Vagina (tissue), 2 donors: ENCODE measurements at places on chromosomes 4 and X. TPM values are rescaled to one million over a fixed set of nuclear protein-coding genes. Genes with fewer than 3 reads are reported as not detected.

- DNase-seq = no peak
- H3K27me3 ChIP-seq = no peaks in the 10 kb centered on the region
- no peak overlapping the region for H3K27ac ChIP-seq
- H3K4me1 ChIP-seq = peaks cover 33% of the 10 kb centered on the region
- H3K4me3 ChIP-seq = no peak overlapping the region
- no peaks in the 10 kb centered on the region for H3K36me3 ChIP-seq
These were observed 3.8 kb downstream of the TET2 start for GRCh38 chr4:105150503-105150902.

RHOXF1 gene
- total RNA-seq = not detected

DNA sequence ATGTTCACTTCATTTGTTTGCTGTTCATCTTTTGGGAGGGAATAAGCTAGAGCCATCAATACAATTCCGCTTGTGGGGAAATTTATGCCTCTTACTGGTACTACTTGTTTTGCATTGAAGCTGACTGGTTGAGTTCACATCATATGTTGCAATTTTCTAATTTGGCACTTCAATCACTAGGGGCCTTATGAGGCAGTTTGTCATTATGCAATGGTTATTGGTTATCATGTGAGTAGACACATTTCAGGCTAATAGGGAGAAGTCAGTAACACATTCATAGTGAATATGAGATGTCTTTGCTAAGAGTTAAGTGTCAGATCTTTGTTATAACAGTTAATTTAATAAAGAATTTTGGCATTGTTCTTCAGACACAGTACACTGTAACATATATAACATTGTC lies 5.0 kb downstream of the RPL36A start:
- H3K4me3 ChIP-seq = no peak overlapping the region
- H3K27ac ChIP-seq = no peak overlapping the region
- H3K27me3 ChIP-seq = no peaks in the 10 kb centered on the region
- H3K4me1 ChIP-seq = peaks cover 4% of the 10 kb centered on the region

DNA sequence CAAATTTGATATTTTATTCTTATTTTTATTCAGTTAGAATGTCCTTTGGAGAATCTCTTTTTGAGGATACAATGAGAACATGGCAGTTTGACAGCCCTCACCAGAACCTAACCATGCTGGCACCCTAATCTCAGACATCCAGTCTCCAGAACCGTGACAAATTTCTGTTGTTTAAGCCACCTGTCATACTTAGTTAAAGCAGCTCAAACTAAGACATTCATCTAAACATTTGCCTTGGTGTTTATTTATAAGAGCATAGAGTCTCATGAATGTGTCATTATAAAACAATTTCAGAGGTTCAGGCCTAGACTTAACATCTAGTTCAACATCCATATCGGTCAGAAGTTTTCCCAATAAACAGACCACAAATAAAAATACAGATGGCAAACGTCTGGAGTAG lies 125.1 kb upstream of the FUNDC1 start:
- H3K27ac ChIP-seq = no peak overlapping the region
- no peak overlapping the region for H3K4me3 ChIP-seq
- DNase-seq = no peak
- H3K4me1 ChIP-seq = no peaks in the 10 kb centered on the region
- no peaks in the 10 kb centered on the region for H3K36me3 ChIP-seq

- H3K36me3 ChIP-seq = no peaks in the 10 kb centered on the region
- H3K4me1 ChIP-seq = peaks cover 36% of the 10 kb centered on the region
- H3K27ac ChIP-seq = no peak overlapping the region
- no peak overlapping the region for H3K4me3 ChIP-seq
These were observed 3.8 kb downstream of the RGS12 start for GRCh38 chr4:3296651-3297050.
